Ovary (tissue), 10 donors: ENCODE measurements at places on chromosomes 6 and 20. TPM values are rescaled to one million over a fixed set of nuclear protein-coding genes. Genes with fewer than 3 reads are reported as not detected.

- no peak for DNase-seq
These were observed 150.3 kb downstream of the NKAIN2 start for GRCh38 chr6:123953920-123954319.

DNA sequence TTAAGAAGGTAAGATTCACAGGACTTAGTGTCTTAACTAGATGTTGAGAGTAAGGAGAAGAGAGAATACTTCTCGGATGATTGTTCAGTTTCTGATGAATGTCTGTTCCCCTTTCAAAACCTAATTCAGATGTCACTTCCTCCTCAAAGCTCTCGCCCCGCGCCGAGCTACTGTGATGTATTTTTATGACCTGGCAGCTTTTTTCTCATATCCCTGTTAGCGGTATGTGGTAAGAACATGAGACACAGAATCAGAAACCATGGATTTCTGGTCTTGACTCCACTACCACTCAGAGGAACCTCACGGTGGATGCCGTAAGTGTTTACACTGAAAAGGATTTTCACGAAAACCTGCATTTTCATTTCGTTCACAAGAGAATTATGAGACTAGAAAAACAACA, 48.4 kb downstream of the CEP43 start:
- DNase-seq: no peak

PREX1 gene
- 5.4 TPM for total RNA-seq

PPP1R16B gene
- 7.5 TPM for total RNA-seq

DNA sequence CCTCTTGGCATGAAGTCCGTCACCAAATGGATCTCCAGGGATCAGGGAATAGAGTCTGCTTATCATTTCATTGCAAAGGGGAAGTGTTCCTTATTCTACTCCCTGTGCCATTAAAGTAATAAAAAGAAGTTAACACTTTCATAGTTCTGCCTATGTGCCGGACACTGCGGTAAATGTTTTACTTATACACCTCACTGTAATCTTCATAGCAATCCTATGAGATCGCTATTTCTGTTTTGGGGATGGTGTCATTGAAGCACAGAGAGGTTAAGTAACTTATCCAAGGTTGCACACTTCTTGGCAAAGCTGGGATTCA, 177.7 kb downstream of the TSHZ2 start:
- DNase-seq: no peak

- DNase-seq: no peak
These were observed 42.4 kb upstream of the DDR1 start for GRCh38 chr6:30841644-30842504.

DNA sequence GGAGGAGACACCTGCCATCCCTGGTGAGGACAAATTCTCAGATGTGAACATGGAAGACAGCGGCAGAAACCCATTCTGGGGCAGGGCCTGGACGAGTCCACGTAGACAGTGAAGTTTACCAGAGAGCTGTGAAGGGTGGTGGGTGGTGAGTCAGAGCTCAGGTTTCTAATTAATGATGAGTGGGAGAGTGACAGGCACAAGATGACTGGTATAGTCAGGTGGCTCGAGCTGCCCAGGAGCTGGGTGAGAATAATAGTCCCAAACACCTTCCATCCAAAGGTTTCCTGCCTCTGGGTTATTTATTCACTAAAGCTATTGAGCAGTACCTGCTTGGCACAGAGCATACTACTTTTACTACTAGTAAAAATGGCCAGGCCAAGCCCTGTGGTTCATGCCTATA, 6.0 kb downstream of the TLDC2 start:
- no peak for DNase-seq
